Activated CD4-positive, alpha-beta T cell treated with anti-CD3 and anti-CD28 coated beads, Interleukin-10, Interleukin-2, amounts not matched to agents 100 ng/mL and 50 ng/mL, durations not matched to agents 16 hours and 8 hours (primary cell): ENCODE measurements at places on chromosomes 1 and 21.

DNA sequence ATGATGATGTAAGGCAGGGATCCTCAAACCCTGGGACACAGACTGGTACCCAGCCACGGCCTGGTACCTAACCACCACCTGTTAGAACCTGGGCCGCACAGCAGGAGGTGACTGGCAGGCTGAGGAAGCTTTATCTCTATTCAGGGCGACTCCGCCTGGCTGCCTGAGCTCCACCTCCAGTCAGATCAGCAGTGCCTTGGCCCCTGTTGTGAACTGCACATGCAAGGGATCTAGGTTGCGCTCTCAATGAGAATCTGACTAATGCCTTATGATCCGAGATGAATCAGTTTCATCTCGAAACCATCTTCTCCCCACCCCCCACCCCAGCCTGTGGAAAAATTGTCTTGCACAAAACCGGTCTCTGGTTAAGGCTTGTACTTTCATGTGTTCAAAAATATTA, 4.2 kb downstream of the RNPC3 start:
- peak; percentile 80 for DNase-seq

- no peak for DNase-seq
Observed at GRCh38 chr1:192010406-192010805, 147.9 kb upstream of the RGS18 start.

DNA sequence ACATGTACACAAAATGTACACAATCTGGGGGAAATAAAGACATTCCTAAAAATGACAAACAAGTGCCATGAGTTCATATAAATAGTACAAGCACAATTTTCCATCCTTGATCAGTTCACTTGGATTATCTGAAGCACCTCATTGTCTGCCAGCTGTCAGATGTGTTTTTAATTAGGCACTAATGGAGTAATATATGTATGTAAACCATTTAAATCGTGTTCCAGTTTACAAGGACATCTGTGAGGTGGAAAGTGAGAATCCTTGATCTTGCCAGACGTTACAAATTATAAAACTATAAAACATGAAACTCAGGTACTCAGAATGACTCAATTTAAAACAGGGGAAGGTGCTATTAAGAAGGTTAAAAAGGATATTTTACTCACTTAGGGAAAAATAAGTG, 1312.2 kb downstream of the PLA2G4A start:
- DNase-seq = no peak

- DNase-seq = no peak
Observed at GRCh38 chr1:62744611-62745577, 39.0 kb upstream of the ATG4C start.

GRCh38 chr1:169371404-169371803, 3.4 kb downstream of the BLZF1 start:
- peak; percentile 38 for DNase-seq

- peak; percentile 23 for DNase-seq
Observed at GRCh38 chr1:90133133-90133532, 138.2 kb downstream of the ZNF326 start.

DNA sequence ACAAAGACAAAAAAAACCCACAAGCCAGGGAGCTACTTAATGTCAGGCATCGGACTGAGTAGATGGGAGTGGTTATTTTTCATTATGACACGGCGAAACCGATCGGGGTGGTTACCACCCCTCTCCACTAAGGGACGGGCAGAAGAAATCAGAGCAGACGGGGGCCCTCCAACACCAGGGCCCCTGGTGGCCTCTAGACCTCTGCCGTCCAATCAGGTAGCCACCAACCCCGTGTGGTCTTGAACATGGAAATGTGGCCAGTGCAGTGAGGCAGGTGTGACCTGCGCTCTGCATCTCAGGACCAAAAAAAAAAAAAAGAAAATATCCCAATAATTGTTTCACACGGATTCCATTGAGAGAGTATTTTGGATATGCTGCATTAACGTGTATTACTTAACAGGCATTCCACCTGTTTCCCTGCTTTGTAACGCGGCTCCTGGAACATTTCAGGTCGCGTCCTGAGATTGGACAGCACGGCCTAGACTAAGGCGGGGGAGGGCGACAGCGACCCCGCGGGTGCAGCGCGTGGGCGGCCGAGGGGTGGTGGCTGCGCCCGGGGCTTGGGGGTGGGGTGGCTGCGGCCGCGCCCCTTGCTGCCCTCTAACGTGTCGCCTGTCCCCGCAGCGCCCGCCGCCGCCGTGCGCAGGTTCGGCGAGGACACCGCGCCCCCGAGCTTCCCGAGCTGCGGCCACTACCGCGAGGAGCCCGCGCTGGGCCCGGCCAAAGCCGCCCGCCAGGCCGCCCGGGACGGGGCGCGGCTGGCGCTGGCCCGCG, 48.3 kb downstream of the SIM2 start:
- peak; percentile 19 for DNase-seq

DNA sequence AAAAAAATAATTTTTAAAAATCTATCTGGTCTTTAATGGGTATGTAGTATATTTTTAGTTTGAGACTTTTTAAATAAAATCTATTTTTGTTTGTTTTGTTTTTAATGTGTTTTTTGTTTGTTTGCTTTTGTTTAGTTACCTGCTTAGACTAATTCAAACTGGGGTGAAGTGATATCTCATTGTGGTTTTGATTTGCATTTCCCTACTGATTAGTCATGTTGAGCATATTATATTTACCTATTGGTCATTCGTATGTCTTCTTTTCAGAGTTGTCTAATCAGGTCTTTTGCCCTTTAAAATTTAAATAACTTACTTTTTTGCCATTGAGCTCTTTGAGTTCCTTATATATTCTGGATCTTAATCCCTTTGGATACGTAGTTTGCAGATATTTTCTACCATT, 20.3 kb downstream of the CD1B start:
- no peak for DNase-seq

DNA sequence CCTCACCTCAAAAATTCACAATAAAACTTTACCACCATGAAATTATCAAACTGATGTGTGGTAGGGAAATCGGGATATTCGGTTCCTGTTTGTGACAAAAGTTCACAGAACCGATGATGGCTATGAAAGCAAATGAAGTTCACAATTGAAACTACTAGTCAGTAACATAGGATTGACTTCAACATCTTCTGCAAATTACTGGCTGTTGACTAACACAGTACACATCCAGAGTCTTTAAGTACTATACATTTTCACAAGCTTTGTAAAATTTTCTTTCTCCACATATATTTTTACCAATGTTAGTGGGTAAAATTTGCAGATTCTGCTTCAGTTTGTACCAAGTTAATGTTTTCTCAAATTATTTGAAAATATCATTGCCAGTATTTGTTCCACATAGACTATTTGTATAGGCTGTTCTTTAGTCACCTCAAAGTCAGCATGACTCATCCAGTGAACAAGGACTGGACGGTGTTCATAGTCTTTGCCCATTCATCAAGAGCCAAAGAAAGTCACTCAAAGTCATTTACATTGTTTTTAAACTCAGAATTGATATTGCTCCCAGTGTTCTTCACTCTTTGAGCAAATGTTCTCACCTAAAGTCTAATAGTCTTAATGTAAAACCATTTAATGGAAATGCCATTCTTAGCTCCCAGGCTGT, 213.4 kb downstream of the USP25 start:
- DNase-seq = no peak

DNA sequence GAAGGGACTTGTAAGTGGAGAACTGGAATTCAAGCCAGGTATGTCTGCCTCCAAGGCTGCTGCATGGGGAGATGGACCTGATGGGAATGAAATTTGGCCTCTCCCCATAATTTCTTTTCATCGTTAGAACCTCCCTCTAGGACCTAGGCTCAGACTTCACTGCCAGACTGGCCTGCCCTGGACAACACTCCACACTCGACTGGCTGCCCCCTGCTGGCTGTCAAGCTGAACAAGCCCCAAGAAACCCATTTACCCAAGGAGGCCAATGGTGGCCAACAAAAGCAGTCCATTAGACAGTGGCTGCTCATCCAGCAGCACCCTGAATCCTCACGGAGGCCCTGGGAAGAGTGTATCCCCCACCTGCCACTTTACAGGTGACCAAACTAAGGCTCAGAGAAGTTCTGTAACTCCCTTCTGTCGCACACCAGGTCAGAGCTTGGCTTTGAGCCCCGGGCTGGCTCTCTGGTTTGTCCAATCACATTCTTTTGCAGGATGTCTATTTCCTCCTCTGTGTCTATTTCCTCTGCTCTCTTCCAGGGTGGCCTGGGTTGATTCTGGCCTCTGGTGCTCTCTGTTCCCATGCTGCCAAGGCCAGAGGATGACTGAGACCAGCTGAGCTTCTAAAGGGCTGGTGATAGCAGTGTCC, 3.8 kb downstream of the RNF186 start:
- peak; percentile 66 for DNase-seq

DNA sequence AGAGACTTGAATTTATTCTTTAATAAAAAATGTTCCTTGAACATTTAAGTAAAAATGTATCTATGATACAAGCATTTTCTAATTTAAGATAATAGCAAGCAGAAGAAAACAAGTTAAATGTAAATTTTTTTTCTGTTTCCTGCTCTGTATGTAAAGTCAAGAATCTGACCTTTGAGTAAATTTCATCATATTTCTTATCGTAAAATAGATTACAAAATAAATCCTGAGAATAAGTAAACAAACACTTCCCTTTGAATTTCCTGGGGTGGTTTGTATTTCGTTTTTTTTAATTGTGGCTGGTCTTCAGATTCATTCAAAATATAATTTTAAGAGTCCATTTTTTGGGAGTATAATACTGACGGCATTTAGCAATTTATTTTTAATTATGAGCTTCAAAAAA, 77.6 kb downstream of the POU2F1 start:
- DNase-seq = no peak

DNA sequence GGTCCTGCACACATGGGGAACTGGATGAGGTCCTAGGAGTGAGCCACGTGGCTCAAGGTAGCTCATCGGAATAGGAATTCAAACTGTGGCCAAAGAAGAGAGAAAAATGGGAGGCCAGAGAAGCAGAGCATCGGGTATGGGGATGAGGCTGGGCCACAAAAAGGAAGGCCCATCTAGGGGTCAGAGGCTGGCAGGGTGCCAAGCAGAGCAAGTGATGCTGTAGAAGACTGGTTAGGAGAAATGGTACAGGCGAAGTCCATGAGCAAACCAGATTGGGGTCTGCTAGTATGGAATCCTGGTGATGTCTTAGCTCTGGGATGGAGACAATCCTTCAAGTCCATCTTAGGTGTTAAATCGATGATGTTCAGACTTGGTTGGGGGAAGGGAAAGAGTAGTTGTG, 68.0 kb downstream of the TEX35 start:
- no peak for DNase-seq

GRCh38 chr1:24364605-24364974, 45.4 kb downstream of the GRHL3 start:
- DNase-seq = no peak

DNA sequence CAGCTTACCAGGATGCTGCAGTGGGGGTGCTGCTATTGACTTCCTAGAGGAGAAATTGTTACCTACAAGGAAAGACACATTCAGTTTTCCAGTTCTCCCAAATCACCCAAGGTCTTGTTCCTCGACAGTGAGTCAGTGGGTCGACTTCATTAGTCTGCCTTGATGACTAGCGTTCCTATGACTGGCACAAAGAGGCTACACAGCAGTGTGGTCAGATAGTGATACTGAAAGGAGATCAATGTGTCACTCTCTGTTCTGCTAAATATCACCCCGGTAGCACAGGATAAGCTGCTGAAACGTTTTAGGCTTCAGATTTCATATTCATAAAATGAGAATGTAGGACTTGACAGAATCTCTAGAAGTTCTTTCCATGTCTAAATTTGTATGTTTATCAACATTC, 357.4 kb downstream of the LMX1A start:
- DNase-seq = no peak

GRCh38 chr1:2032737-2033136, 13.6 kb downstream of the GABRD start:
- no peak for DNase-seq

DNA sequence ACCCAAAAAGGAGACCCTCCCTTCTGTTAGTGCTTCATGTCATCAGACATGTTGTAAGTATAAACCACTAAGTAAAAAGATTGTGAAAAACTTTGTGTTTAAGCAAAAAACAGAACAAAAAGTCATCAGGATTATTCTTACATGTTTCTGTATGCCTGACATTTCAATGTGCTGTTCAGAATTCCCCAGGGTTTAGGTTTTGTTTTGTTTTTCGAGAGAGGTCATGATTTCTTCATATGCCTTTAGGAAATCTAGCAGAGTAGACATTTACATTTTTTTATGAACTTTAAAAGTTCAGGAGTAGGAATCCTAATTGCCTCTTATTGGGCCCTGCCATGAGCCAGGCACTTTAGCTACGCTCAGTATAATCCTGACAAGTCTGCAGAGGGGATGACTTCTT, 85.3 kb downstream of the VPS13D start:
- no peak for DNase-seq
